ENCODE measurements at places on chromosomes 1 and 21.
A peak's percentile ranks its signal among the peaks of the same experiment; 100 is the strongest.

DNA sequence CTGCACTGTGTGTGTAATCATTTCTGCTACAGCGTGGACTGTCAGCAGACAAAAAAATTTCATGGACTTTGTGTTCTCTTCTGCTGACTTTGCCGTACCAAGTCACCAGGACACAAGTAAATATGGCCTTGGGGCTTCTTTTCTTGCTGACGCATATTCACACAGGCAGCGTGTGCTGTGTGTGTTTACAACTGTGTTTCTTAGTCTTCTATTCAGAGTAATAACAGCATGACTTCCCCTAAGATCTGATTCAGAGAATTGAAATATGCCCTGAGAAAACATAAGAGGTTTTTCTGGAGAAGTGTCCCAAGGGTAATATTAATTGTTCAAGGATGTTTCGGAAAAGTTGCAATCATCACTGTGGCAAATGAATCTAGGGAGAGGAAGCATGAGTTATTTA, 47.1 kb upstream of the DYNLT5 start:
- peak; percentile 58 for DNase-seq

DNA sequence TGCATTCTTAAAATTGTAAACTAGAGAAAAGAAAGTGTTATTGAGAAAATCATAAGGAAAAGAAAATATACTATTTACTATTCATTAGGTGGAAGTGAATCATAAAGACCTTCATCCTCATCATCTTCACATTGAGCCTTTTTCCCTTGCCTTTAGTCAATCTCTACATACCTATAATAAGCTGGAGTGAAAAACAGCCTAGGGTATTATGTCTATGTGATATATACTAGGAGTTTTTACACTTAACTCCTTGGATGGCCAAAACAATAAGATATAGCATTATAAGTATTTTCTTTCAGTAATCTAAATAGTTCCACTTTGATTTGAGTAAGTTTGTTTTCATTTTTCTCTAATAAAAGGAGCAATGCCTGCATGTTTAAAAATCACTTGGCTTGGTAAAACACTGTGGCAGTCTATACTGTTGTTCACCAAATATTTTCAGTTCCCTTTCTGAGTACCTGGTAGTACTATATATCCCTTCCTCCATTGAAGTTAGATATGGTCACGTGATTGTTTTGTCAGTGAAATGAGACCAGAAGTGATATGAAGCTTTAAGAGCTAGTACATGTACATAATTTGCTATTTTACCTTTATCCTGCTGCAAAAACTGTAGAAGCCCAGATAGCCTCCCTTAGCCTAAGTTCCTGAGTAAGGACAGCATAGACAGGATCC, 78.3 kb downstream of the CLEC20A start:
- DNase-seq = no peak

DNA sequence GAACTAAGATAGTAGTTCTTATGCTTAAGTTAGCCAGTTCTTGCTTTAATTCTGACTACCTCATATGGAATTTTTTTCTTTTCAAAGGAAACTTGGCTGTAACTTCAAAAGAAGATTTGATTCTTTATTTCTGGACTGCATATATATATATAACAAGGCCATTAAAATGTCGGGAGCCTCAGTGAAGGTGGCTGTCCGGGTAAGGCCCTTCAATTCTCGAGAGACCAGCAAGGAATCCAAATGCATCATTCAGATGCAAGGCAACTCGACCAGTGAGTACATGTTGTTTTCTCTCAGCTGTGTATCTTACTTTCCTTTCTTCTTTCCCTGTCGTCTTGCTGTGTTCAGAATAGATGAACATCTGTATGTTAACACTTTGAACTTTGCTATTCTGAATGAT, 21.8 kb downstream of the KIF1B start:
- no peak for DNase-seq

- peak; percentile 75 for DNase-seq
Measured at GRCh38 chr1:109928591-109929111, 18.0 kb downstream of the CSF1 start.

GRCh38 chr1:219439376-219439775, 173.5 kb downstream of the ZC3H11B start:
- DNase-seq = no peak

GRCh38 chr1:220448217-220448616, 79.7 kb upstream of the MARK1 start:
- no peak for DNase-seq

GRCh38 chr1:3577300-3577699, 34.0 kb downstream of the MEGF6 start:
- DNase-seq = no peak
